CD4-positive, alpha-beta T cell (primary cell): ENCODE measurements at places on chromosomes 5 and 9. TPM values are rescaled to one million over a fixed set of nuclear protein-coding genes. Genes with fewer than 3 reads are reported as not detected.

Gene AIF1L
- not detected for total RNA-seq

GRCh38 chr5:151357097-151357496, 9.7 kb upstream of the SLC36A2 start:
- H3K36me3 ChIP-seq: no peaks in the 10 kb centered on the region
- no peak overlapping the region for H3K4me3 ChIP-seq
- no peaks in the 10 kb centered on the region for H3K4me1 ChIP-seq

DNA sequence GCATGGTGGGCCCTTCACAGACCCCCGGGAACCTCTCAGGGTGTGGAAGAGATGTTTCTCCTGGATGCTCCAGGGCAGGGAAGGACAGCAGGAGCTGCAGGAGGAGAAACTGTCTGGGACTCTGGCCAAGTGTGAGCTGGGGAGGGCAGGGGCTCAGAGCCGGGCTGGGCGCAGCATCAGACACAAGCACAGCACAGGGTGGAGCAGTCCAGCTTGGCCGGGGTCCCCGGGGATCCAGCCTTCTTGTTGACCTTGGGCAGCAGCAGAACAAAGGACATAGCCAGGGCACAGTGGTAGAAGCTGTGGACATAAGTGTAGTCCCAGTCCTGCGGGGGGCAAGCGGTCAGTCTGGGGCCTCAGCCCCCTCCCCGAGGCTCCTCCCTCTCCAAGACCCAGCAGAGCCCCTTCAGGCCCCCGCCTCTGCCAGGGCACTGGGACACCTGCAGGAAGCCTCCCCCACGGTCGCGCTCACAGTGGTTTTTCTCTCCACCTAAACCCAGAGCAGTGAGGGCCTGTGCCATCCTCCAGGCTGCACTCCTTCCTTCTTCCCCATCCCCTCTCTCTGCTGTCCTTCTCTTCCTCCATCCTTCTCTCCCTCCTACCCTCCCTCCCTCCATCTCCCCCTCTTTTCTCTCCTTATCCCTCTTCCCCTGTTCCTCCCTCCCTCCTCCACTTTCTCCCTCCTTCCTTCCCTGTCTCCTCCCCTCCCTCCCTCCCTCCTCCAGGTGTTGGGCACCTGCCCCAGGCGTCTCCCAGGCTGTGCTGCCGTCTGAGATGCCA, 10.1 kb downstream of the MYMK start:
- no peaks in the 10 kb centered on the region for H3K27me3 ChIP-seq
- H3K27ac ChIP-seq: no peak overlapping the region
- H3K4me1 ChIP-seq: peaks cover 6% of the 10 kb centered on the region
- no peak overlapping the region for H3K4me3 ChIP-seq

DNA sequence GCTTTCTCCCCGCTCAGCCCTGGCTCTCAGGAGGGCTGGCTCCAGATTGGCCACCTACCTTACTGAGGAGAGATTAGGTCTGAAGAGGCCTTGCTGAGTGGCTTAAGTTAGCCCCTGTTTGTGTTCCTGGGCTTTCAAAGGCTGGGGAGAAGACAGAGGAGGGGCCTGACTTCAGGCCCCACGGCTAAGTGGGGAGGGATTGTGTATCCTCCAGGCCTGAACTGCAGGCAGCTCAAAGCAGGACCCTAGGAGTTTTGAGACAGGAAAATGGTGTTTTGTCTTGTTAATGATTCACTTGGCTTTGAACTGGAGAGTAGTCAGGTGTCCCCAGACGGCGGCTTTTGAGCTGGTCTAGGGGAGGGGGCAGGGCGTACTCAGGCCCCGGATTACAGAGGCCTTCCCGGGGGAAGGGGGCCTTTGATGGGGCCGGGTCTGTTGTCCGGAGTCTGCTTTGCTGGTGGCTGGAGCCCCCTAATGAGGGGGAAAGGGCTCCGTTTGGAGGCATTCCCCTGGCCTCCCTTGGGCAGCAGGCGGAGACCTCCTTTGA, 162.0 kb upstream of the SMIM23 start:
- H3K4me1 ChIP-seq: no peaks in the 10 kb centered on the region
- no peak for DNase-seq
- H3K27me3 ChIP-seq: no peaks in the 10 kb centered on the region
- H3K36me3 ChIP-seq: no peaks in the 10 kb centered on the region
- H3K4me3 ChIP-seq: no peak overlapping the region

DNA sequence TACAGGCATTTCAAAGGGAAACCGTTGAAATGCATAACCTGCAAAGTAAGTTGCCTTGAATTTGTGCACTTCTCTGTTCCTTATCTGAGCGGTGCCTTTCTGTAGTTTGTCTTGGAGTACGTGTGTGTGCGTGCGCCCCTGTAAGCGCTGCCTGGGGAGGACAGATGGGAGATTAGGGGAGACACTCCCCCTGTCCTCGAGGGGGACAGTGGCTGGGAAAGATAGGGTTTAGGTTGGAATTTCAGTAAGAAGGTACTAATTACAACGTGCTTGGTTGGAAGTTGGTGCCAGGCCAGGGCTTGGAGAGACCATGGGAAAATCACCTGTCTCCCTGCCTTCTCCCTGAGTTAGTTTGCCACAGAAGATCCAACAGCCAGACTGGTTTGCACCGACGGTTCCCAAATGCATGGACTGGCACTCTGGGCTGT, 73.2 kb downstream of the PIK3R1 start:
- H3K27ac ChIP-seq: peak overlapping the region; percentile 45
- H3K4me1 ChIP-seq: peaks cover 43% of the 10 kb centered on the region
- no peaks in the 10 kb centered on the region for H3K27me3 ChIP-seq

DNA sequence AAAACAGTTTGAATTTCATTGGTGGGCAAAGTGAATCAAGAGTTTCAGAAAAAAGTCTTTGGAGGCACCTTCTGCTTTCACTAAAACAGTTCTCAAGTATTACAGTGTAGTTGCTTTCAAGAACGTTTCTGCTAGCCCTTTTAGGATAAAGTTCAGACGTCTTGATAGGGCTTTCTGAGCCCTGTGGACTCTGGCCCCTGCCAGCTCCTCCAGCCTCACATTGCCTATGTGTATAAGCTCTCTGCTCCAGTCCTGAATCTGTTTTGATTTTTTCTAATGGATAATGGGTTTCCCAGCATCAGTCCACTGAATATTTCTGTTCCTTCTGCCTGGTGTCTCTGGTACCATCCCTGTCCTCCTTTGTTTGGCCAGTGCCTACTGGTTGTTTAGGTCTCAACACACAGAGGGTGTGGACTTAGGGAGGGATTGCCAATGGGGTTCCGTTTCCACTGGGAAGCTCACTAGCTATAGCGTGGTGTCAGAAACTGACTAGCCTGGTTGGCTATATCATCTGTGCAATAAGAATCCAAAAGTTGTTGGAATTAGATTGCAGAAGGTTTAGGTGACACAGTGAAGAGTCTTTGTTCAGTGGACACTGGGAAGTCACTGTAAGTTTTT, 26.4 kb downstream of the ARHGAP26 start:
- no peak overlapping the region for H3K4me3 ChIP-seq
- H3K4me1 ChIP-seq: peaks cover 43% of the 10 kb centered on the region
- no peak overlapping the region for H3K27ac ChIP-seq
- H3K27me3 ChIP-seq: no peaks in the 10 kb centered on the region
- no peaks in the 10 kb centered on the region for H3K36me3 ChIP-seq

Gene ZNF618
- 1.2 TPM for total RNA-seq

DNA sequence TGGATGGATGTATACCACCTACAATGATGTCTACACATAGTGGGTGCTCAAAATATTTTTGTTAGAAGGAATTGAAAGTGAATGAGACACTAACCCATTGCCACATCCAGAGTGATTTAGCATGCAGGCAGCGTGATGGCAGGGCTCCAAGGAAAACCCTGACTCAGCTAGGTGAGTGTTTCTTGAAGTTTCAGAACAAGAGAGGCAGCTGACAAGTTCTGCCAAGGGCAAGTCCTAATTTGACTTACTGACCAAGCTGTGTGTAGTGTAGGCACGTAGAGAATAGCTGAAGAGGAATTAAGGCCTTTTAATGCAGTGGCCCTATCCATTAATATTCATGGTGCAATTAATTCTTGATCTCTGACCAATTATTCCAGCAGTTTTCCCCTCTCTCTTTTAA, 107.8 kb upstream of the ATP10B start:
- no peaks in the 10 kb centered on the region for H3K36me3 ChIP-seq
- H3K27ac ChIP-seq: no peak overlapping the region
- H3K27me3 ChIP-seq: no peaks in the 10 kb centered on the region
- DNase-seq: no peak
- H3K4me3 ChIP-seq: no peak overlapping the region

DNA sequence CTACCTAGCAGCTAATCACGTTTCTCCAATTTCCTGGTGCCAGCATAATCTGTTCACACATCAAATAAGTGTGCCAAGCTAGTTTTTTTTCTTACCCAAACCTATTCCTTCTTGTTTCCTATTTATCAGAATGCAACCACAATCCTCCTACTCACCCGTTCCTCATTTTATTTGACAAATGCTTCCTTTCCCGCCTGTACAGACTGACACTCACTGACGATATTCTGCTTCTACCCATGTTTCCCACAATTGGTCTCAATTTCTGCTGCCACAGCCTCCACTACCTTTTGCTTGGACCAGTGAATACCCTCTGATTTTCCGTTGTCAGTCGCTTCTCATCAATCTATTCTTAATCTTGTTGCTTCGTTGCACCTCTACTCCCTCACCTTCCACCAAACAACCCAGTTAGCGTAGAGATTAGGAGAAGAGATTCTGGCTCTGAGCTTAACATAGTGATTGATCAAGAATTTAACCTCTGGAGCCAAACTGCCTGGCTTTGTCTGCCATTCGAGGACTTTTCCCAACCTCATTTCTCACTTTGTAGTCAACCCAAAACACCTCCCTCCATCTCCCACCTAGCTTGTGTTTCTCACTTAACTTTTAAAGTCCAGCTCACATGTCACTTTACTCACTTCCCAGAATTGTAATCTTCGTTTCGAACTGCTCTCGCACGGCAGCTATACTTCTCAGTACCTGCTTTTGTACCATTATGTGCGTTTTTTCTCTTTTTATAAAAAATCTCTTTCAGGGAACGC, 729 bp upstream of the TMEM38B start:
- H3K27ac ChIP-seq: no peak overlapping the region
- H3K4me3 ChIP-seq: peak overlapping the region; percentile 86
- H3K27me3 ChIP-seq: peaks cover 9% of the 10 kb centered on the region
- H3K4me1 ChIP-seq: peaks cover 7% of the 10 kb centered on the region

- peaks cover 7% of the 10 kb centered on the region for H3K4me1 ChIP-seq
- H3K27me3 ChIP-seq: no peaks in the 10 kb centered on the region
- no peak overlapping the region for H3K27ac ChIP-seq
- H3K36me3 ChIP-seq: peaks cover 77% of the 10 kb centered on the region
- H3K4me3 ChIP-seq: no peak overlapping the region
- no peak for DNase-seq
Measured at GRCh38 chr5:177332031-177332895, 19.2 kb downstream of the LMAN2 start.

DNA sequence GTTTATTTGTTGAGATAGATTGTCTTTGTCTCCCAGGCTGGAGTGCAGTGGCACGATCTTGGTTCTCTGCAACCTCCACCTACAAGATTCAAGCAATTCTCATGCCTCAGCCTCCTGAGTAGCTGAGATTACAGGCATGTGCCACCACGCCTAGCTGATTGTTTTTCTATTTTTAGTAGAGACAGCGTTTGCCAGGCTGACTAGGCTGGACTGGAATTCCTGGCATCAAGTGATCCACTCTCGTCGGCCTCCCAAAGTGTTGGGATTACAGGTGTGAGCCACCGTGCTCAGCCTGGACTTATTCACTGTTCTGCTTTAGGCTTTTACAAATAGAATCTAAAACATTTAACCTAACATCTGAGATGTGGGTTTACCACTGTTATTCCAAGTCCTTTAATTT, 91.3 kb downstream of the COMMD10 start:
- H3K36me3 ChIP-seq: no peaks in the 10 kb centered on the region
- H3K4me3 ChIP-seq: no peak overlapping the region
- H3K27ac ChIP-seq: no peak overlapping the region
- DNase-seq: no peak
- H3K27me3 ChIP-seq: no peaks in the 10 kb centered on the region

- no peak overlapping the region for H3K27ac ChIP-seq
- no peak overlapping the region for H3K4me3 ChIP-seq
- no peaks in the 10 kb centered on the region for H3K27me3 ChIP-seq
- H3K4me1 ChIP-seq: no peaks in the 10 kb centered on the region
Measured at GRCh38 chr9:23524607-23525155, 301.4 kb downstream of the ELAVL2 start.

DNA sequence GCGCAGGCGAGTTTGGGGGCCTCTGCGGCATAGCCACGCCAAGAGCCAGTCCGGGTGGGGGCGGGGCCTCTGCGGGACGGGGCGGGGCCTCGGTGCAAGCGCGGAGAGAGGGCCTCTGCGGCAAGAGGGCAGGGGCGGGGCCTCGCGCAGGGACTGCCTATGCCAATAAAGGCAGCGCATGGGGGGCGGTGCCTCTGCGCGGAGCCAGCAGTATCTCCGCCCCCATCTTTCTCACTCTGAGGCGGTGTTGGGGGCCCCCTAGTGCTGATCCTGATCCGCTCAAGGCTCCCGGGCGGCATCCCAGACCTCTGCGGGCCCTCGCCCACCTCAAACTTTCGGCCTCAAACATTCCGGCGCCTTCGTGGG, 9.2 kb upstream of the GPRIN1 start:
- peak overlapping the region; percentile 7 for H3K4me3 ChIP-seq
- DNase-seq: peak; percentile 84
- peaks cover 58% of the 10 kb centered on the region for H3K27me3 ChIP-seq
- peaks cover 23% of the 10 kb centered on the region for H3K4me1 ChIP-seq

- H3K36me3 ChIP-seq: no peaks in the 10 kb centered on the region
- DNase-seq: no peak
- H3K27ac ChIP-seq: no peak overlapping the region
- no peaks in the 10 kb centered on the region for H3K4me1 ChIP-seq
Measured at GRCh38 chr9:9412241-9412640, 1200.6 kb downstream of the PTPRD start.

DNA sequence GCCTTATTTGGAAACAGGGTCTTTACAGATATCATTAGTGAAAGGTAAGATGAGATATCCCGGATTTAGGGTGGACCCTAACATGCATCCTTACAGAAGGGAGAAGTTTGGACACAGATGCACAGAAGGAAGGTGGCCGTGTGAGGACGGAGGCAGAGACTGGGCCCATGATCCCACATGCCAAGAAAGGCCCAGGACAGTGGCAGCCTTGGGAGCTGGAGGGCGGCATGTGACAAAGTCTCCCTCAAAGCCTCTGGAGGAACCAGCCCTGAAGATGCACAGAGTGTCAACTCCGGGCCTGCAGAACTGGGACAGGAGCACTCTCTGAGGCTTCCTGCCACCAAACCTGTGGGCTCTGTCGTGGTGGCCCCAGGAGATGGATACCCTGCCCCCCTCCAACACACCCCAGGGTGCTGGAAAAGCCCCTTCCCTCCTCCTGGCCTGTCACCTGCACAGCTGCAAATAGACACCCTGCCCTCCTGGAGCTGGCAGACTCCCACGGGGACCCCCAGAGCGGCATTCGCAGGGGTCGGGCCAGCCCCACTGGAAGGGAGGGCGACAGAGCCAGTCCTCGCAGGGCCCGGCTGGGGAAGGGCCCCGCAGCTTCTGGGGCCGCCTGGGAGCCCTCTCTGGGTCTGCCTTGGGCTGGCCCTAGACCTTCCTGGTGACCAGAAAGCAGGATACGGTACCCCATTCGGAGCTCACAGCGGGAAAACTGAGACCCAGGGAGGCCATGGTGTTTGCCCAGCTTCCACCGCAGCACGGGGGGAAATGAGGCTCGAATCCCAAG, 7.9 kb downstream of the NACC2 start:
- no peak overlapping the region for H3K27ac ChIP-seq
- no peaks in the 10 kb centered on the region for H3K27me3 ChIP-seq
- peaks cover 43% of the 10 kb centered on the region for H3K4me1 ChIP-seq

- H3K36me3 ChIP-seq: no peaks in the 10 kb centered on the region
- DNase-seq: no peak
- no peaks in the 10 kb centered on the region for H3K27me3 ChIP-seq
- H3K27ac ChIP-seq: no peak overlapping the region
- H3K4me1 ChIP-seq: peaks cover 15% of the 10 kb centered on the region
Measured at GRCh38 chr5:173689737-173690360, 73.4 kb upstream of the BOD1 start.

Gene NSG2
- not detected for total RNA-seq

- H3K4me3 ChIP-seq: no peak overlapping the region
- no peaks in the 10 kb centered on the region for H3K4me1 ChIP-seq
- no peaks in the 10 kb centered on the region for H3K36me3 ChIP-seq
- H3K27ac ChIP-seq: no peak overlapping the region
Measured at GRCh38 chr9:84697509-84698114, 28.1 kb downstream of the NTRK2 start.
